ENCODE measurements at places on chromosomes 12 and 14.

DNA sequence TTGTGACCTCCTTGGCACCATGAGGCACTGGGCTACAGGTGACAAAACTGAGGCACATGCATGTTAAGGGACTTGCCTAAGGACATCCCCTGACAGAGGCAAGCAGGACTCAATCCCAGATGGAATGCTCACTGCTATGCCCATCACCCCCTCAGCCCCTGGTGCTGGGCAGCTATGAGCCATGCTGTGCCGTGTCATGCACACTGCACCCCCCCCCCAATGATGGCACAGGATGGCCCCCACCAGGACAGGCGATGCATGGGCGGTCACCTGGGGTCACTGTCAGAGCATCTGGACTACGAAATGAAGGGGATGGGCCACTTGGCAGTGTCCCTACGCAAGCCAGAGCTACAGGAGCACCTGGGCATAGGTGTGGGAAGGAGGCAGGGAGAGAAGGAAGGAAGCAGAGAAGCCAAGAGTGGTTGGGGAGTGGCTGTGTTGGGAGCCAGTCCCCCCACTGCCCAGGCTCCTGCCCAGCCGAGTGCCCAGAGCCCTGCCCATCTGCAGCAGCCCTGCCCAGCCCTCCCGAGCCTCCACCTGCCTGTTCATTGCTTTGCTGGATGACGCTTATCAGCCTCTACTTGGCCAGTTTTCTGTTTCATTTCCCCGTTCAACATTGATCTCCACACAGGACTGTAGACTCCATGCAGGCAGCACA is 84.9 kb upstream of the DIO3 start:
- peak; percentile 3 for DNase-seq

DNA sequence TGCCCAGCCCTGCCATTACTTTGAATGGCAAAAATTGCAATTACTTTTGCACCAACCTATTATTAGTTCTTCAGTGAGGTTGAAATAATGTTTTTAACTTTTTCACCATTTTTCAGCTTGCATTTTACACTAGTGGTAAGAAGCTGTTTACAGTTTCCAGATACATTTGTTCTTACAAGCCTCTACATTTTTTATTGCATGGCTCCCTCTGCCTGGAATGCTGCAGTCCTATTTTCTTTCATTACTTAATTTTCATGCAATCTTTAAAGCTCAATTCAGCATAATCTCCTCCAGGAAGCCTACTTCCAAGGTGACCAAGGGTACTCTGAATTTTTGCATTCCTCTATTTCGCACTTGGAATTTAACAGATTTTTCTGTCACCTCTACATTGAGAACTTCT is 33.4 kb downstream of the CCER1 start:
- no peak for DNase-seq

GRCh38 chr14:100628225-100628624 is 41.0 kb upstream of the BEGAIN start:
- DNase-seq: no peak

DNA sequence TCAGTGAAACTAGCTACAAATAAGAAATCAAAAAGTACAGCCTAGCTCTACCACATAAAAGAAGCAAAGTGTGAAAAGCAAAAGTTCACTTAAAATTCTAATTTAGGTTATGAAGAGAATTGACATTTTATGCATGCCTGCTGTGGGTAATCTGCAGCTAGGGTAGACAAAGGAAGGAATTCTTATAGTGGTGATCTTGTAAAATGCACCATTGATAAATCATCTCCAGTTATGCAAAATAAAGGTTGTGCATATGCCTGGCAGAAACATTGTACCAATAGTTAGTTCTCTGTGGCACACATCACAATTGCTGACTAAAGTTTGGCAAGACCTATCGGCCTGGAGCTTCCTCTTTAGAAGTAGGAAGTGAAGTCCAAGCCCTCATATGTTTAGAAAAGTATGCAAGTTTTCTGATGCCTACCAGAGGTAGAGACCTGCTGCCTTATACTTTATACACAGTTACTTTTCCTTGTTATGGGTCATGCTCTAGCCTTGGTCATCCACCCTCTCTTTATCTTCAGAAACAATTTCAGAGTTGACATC is 78.3 kb downstream of the TSHR start:
- DNase-seq: no peak

DNA sequence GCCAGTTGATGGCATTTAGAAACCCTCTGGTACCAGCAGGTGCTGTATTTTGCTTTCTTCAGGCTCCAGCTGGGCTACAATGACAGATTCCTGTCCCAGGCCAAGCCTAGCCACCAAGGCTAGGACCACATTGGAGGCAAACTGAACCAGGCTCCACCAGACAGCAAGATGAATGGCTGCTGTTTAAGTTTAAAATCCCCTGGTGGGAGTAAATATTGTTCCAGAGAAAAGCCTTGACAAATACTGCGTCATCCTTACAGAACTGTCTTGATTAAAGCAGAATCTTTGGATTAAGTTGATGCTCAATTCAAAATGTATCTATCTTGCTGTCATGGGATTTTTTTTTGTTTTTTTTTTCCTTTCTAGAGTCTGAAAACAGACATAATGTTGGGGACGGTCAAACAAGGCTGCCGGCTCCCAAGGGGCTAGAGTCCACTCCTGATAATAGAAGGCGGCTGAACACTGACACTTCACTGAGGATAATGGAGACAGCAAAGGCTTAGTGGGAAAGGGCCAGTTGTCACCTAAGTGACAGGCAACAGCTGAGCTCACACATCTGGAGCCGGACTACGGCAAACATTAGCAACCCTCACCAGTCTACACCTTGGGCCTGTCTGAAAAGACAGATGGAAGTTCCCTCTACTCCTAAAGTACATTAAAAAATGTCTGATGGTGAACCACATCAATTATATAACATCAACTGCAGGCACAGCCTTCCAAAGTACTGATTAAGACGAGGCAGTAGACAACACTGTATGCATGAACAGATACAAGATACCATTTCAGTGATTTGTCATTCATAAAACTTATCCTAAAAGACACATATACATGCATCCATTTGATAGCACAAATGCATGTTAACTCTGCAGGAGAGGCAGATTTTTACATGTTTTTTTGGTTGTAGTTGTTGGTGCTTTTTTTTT is 1.7 kb downstream of the PRICKLE1 start:
- no peak for DNase-seq

DNA sequence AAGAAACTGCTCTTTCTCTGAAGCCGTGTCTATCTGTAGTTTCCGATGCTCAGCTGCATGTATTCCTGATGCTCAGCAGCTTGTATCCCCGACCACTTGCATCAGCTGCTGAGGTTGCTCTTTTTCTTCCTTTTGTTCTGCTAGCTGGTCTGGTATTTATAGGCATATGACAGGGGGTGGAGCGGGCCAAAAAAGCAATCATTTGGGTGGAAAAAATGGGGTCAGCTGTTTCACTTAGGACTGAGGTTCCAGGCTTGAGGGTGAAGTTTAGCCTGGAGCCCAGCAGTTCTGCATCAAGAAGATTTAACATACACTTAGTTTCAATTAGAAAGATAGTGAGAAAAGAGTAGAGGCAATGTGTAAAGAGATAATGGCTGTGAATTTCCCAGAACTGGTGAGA is 23.6 kb upstream of the AMN1 start:
- no peak for DNase-seq

Measured in NCI-H2029 treated with DMSO at 0.1 percent for 48 hours (cell line).